Adrenal gland (tissue), 19 donors: ENCODE measurements at places on chromosomes 3 and 15. TPM values are rescaled to one million over a fixed set of nuclear protein-coding genes. Genes with fewer than 3 reads are reported as not detected.

GRCh38 chr3:167032267-167032876 lies 347.7 kb downstream of the ZBBX start:
- H3K27ac ChIP-seq = no peak overlapping the region
- H3K27me3 ChIP-seq = no peaks in the 10 kb centered on the region
- no peak overlapping the region for H3K4me3 ChIP-seq
- H3K4me1 ChIP-seq = no peaks in the 10 kb centered on the region

- H3K27ac ChIP-seq = no peak overlapping the region
- H3K4me3 ChIP-seq = no peak overlapping the region
- H3K36me3 ChIP-seq = no peaks in the 10 kb centered on the region
Observed at GRCh38 chr3:124297062-124297980, 305.4 kb upstream of the ROPN1 start.

GRCh38 chr3:190424478-190425439 lies 24.9 kb downstream of the TMEM207 start:
- no peaks in the 10 kb centered on the region for H3K36me3 ChIP-seq
- H3K4me1 ChIP-seq = no peaks in the 10 kb centered on the region
- no peak overlapping the region for H3K27ac ChIP-seq
- no peaks in the 10 kb centered on the region for H3K27me3 ChIP-seq
- no peak overlapping the region for H3K4me3 ChIP-seq
- peak; percentile 74 for DNase-seq

- H3K36me3 ChIP-seq = no peaks in the 10 kb centered on the region
- no peak overlapping the region for H3K27ac ChIP-seq
- no peaks in the 10 kb centered on the region for H3K27me3 ChIP-seq
Observed at GRCh38 chr3:76267851-76268380, 482.6 kb upstream of the ZNF717 start.

Gene WNT7A
- under 0.01 TPM for total RNA-seq

Gene GOLGA8G
- not detected for total RNA-seq

- peaks cover 12% of the 10 kb centered on the region for H3K4me1 ChIP-seq
- DNase-seq = no peak
- H3K27me3 ChIP-seq = no peaks in the 10 kb centered on the region
- no peak overlapping the region for H3K27ac ChIP-seq
- no peak overlapping the region for H3K4me3 ChIP-seq
- H3K36me3 ChIP-seq = no peaks in the 10 kb centered on the region
Observed at GRCh38 chr15:101148881-101149664, 102.8 kb downstream of the CHSY1 start.

- no peak overlapping the region for H3K4me3 ChIP-seq
- no peaks in the 10 kb centered on the region for H3K4me1 ChIP-seq
- no peak for DNase-seq
- no peaks in the 10 kb centered on the region for H3K36me3 ChIP-seq
Observed at GRCh38 chr3:101261506-101261905, 58.9 kb downstream of the IMPG2 start.

GRCh38 chr15:59549301-59550185 lies 62.0 kb upstream of the GCNT3 start:
- H3K27me3 ChIP-seq = no peaks in the 10 kb centered on the region
- no peaks in the 10 kb centered on the region for H3K36me3 ChIP-seq
- no peak overlapping the region for H3K27ac ChIP-seq
- no peak for DNase-seq
- H3K4me1 ChIP-seq = no peaks in the 10 kb centered on the region
- H3K4me3 ChIP-seq = no peak overlapping the region

DNA sequence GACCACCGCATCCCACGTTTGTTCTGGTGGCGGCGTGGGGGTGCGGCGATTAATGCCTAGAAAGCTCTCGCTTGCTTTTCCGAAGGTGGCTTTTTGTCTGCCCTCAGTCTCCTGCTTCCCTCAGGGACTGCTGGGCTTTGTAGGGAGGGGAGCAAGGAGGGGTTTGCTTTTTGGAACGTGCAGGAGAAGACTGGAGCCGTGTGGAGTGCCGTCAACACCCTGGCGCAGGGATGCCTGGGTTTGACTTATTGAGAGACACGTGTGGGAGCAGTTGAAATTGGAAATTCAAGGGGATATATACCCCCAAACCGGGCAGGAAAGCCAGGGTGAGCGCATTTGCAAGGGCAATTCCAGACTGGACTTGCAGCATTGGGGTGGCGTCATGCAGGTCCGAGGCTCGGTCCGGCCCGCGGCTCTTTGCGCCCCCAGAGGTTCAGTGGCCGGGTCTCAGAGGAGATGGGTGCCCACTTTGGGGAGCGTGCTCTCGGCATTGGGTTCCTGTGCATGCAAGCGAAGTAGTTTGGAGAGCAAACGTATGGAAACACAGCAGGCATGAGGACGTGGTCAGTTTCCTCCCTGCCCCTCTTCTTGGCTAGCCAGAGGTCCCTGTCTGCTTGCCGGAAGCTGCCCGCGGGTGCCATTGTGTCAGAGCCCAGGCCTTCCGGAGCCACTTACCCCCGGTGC lies 2.1 kb downstream of the EPHB1 start:
- no peak overlapping the region for H3K4me3 ChIP-seq
- H3K27me3 ChIP-seq = peaks cover 26% of the 10 kb centered on the region
- DNase-seq = no peak
- H3K27ac ChIP-seq = no peak overlapping the region

DNA sequence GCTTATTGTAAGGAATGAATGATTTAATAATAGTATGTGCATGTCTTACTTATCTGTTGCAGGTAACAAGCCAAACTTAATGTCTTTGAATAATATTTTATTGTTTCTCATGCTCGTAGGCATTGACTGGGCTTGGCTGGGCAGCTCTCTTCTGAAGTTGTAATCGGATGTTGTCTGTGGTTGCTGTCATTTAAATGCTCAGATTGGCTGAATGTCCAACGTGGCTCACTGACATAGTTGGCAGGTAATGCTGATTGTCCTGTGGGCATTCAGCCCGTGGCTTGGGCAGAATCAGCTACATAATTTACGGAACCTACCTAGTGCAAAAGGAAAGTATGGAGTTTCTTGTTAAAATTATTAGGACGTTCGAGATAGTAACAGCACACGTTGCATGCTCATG lies 297.4 kb upstream of the GBE1 start:
- H3K27ac ChIP-seq = no peak overlapping the region
- no peaks in the 10 kb centered on the region for H3K36me3 ChIP-seq
- no peaks in the 10 kb centered on the region for H3K4me1 ChIP-seq
- DNase-seq = no peak

Gene STRIT1
- not detected for total RNA-seq

GRCh38 chr3:136750209-136750896 lies 1.8 kb downstream of the STAG1 start:
- no peaks in the 10 kb centered on the region for H3K27me3 ChIP-seq
- no peak overlapping the region for H3K4me3 ChIP-seq
- H3K27ac ChIP-seq = peak overlapping the region; percentile 71
- H3K36me3 ChIP-seq = no peaks in the 10 kb centered on the region
- peaks cover 29% of the 10 kb centered on the region for H3K4me1 ChIP-seq
- no peak for DNase-seq

GRCh38 chr3:190432216-190432615 lies 17.5 kb downstream of the TMEM207 start:
- H3K27me3 ChIP-seq = no peaks in the 10 kb centered on the region
- no peak for DNase-seq
- H3K36me3 ChIP-seq = no peaks in the 10 kb centered on the region
- no peak overlapping the region for H3K4me3 ChIP-seq
- H3K4me1 ChIP-seq = no peaks in the 10 kb centered on the region
- no peak overlapping the region for H3K27ac ChIP-seq

Gene DPH6
- 13.8 TPM for total RNA-seq

- no peak overlapping the region for H3K4me3 ChIP-seq
- DNase-seq = no peak
- H3K27ac ChIP-seq = no peak overlapping the region
- H3K4me1 ChIP-seq = no peaks in the 10 kb centered on the region
- no peaks in the 10 kb centered on the region for H3K27me3 ChIP-seq
Observed at GRCh38 chr3:165513715-165514701, 317.8 kb upstream of the SLITRK3 start.

DNA sequence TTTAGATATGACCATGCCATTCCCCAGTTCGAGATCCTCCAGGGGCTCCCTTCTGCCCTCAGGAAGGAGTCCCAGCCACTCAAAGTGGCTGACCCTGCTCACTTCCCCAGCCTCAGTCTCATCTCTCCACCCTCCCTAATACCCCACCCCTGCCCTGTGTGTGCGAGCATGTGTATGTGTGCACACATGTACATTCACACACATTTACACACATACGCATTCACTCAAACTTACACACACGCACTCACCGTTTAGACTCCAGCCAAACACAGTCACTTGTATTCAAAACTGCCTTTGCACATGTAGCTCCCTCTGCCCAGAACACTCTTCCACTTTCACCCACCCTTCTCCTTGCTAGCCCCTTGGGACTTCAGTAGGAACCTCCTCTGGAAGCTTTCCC lies 11.4 kb downstream of the PLA2G4E start:
- no peaks in the 10 kb centered on the region for H3K27me3 ChIP-seq
- no peak for DNase-seq
- no peaks in the 10 kb centered on the region for H3K36me3 ChIP-seq

GRCh38 chr15:26298659-26299170 lies 435.6 kb upstream of the ATP10A start:
- H3K27me3 ChIP-seq = no peaks in the 10 kb centered on the region
- DNase-seq = no peak
- no peak overlapping the region for H3K4me3 ChIP-seq
- H3K27ac ChIP-seq = no peak overlapping the region
- no peaks in the 10 kb centered on the region for H3K36me3 ChIP-seq

DNA sequence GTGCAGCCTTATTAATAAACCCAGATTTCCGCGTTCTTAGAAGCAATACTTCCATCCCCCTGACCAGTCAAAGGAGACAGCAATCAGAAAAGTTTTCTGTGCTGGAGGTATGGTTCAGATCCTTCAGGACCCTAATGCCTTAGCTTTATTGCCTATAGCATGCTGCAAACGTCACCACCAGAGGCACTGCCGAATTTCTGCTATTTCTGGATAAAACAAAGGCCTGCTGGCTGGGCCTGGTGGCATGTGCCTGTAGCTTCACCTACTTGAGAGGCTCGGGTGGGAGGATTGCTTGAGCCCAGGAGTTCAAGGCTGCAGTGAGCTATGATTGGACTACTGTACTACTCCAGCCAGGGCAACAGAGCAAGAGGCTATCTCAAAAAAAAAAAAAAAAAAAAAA lies 407.2 kb downstream of the FOXP1 start:
- no peak overlapping the region for H3K4me3 ChIP-seq
- no peak overlapping the region for H3K27ac ChIP-seq
- no peaks in the 10 kb centered on the region for H3K4me1 ChIP-seq
- H3K27me3 ChIP-seq = no peaks in the 10 kb centered on the region
- no peak for DNase-seq
- no peaks in the 10 kb centered on the region for H3K36me3 ChIP-seq

Gene SLC28A2
- not detected for total RNA-seq

- H3K27me3 ChIP-seq = no peaks in the 10 kb centered on the region
- DNase-seq = no peak
- H3K27ac ChIP-seq = no peak overlapping the region
- H3K4me1 ChIP-seq = no peaks in the 10 kb centered on the region
- no peak overlapping the region for H3K4me3 ChIP-seq
- no peaks in the 10 kb centered on the region for H3K36me3 ChIP-seq
Observed at GRCh38 chr3:30531017-30531570, 75.3 kb upstream of the TGFBR2 start.

DNA sequence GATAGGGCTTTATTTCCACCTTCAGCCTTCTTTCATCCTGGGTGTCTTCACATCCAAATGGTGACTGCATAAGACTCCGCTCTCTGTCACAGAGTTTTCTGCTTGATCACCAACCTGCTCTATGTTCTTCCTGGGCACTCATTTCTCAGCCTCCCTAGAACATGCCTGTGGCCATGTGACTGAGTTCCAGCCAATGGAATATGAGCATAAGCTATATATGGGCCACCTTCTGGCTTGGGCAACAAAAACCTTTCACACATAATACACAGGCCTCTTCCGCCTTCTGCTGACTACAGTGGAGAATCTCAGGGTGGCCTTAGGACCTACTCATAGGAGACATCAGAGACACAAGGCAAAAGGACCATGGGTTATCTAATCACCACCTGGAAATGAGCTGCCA lies 51.2 kb upstream of the MED12L start:
- DNase-seq = no peak
- H3K4me1 ChIP-seq = no peaks in the 10 kb centered on the region

- H3K36me3 ChIP-seq = no peaks in the 10 kb centered on the region
- no peak for DNase-seq
- no peaks in the 10 kb centered on the region for H3K27me3 ChIP-seq
- H3K4me1 ChIP-seq = no peaks in the 10 kb centered on the region
- H3K4me3 ChIP-seq = no peak overlapping the region
Observed at GRCh38 chr15:48632651-48633050, 12.9 kb downstream of the FBN1 start.

GRCh38 chr3:100231668-100232067 lies 29.1 kb upstream of the TBC1D23 start:
- no peak overlapping the region for H3K27ac ChIP-seq
- no peak overlapping the region for H3K4me3 ChIP-seq
- no peaks in the 10 kb centered on the region for H3K4me1 ChIP-seq
- H3K36me3 ChIP-seq = no peaks in the 10 kb centered on the region
- no peaks in the 10 kb centered on the region for H3K27me3 ChIP-seq

Gene ADAMTS9
- total RNA-seq = 19.4 TPM

DNA sequence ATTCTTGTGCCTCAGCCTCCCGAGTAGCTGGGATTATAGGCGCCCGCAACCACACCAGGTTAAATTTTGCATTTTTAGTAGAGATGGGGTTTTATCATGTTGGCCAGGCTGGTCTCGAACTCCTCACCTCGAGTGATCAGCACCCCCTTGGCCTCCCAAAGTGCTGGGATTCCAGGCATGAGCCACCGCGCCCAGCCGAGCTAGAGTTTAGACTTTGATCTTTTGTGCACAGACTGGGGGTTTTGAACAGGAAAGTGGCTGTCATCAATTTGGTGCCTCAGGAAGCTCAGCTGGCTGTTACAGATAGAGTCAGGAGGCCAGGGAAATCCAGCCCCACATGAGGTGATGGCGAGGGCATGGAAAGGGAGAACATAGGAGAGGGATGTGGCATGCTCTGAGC lies 19.3 kb upstream of the IREB2 start:
- no peaks in the 10 kb centered on the region for H3K36me3 ChIP-seq
- no peaks in the 10 kb centered on the region for H3K4me1 ChIP-seq
- no peak overlapping the region for H3K27ac ChIP-seq

DNA sequence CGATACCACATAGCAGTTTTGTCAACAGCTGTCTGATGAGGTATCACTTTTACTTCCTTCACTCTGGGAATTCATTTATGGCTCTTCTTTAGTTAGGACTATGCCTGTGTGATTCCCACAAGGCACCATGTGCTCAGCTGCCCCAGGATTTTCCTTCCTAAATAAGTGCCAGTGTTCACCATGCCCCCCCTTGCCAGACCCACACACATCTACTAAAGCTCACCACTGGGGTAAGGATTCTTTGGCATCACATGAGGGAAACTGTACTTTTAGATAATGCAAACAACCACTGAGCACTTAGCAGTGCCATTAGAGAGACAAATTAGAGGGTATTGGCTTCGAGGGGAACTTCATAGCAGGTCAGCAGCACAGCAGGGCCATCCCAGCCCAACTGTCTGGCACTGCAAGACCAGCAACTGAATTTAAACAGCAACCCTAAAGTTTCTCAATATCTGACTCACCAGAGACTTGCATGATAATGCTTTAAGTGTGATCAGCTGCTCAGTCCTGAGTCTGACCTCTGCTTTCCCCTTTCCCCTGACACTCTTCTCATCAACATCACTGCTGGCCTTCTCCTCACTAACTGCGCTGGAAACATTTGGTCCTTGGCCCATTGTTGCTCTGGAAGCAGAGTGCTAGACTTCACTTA lies 114.3 kb downstream of the STAC start:
- no peaks in the 10 kb centered on the region for H3K36me3 ChIP-seq
- no peak overlapping the region for H3K4me3 ChIP-seq
- DNase-seq = peak; percentile 32
- no peak overlapping the region for H3K27ac ChIP-seq
- no peaks in the 10 kb centered on the region for H3K27me3 ChIP-seq
- H3K4me1 ChIP-seq = no peaks in the 10 kb centered on the region
